Activated CD8-positive, alpha-beta memory T cell treated with anti-CD3 and anti-CD28 coated beads for 1 hour (primary cell): ENCODE measurements at places on chromosomes 13 and 19.

DNA sequence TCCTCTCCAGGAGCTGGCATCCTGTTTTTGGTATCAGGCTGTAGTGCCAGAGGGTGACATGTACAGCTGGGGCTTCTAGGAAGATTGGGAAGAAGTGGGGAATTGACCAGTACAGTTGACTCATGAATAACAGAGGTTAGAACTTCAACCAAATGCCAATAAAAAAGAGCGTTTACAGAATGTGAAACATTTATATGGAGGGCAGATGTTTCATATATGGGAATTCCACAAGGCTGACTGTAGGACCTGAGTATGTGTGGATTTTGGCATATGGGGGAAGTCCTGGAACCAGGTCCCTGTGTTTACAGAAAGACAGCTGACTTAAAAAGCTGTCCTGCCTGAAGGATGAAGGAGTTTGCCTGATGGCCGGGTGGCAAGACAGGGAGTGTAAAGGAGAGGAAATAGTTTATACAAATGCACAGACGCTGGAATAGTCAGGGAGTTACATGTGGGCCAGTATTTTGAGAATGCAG is 5.2 kb downstream of the CHAMP1 start:
- DNase-seq: no peak

DNA sequence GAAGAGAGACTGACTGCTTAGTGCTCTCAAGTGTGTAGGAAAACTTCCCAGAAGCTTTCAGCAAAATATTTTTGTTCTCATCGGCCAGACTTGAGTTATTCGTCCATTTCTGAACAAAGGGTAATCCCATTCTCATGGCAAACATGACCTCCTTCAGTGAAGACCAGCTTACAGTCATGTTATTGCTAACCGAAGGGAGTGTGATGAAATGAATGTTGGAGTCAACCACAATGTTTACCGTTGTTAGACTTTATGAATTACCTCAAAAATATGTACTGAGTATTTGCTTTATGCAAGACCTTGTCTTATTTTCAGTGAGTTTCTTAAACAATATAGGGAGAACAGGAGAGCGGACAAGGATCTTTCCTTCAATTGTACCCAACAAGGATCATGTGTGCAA is 228.6 kb downstream of the LMO7 start:
- no peak for DNase-seq

GRCh38 chr13:75365724-75366173 is 116.2 kb downstream of the TBC1D4 start:
- no peak for DNase-seq

GRCh38 chr19:51916167-51916566 is 11.1 kb upstream of the ZNF613 start:
- no peak for DNase-seq

DNA sequence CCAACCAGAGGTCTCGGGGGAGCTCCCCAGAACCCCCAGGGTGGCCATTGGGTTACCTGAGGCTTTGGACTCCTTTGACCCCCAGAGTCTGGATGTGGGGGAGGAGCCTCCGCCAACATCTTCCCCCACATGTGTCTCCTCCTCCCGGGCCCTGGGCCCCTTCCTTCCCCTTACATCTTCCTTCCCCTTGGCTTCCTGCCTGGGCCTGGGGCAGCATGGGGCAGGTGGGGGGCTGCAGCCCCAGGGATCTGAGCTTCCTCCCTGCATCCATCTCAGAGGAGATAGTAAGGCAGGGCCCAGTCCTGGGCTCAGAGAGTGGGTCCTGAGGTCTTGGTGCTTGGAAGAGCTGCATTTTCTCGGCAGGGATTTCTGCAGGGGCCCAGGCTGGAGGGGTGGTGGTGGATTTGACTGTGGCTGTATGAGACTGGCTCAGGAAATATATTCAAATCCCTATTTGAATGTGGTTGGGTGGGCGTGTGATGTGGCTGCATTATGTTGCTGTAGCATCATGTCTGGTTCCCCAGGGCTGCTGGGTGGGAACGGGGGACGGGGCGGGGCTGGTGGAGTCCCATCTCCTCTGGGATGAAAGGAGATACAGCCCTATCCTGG is 919 bp downstream of the VAV1 start:
- no peak for DNase-seq

GRCh38 chr19:38839816-38840582 is 8.4 kb upstream of the ECH1 start:
- DNase-seq: no peak

DNA sequence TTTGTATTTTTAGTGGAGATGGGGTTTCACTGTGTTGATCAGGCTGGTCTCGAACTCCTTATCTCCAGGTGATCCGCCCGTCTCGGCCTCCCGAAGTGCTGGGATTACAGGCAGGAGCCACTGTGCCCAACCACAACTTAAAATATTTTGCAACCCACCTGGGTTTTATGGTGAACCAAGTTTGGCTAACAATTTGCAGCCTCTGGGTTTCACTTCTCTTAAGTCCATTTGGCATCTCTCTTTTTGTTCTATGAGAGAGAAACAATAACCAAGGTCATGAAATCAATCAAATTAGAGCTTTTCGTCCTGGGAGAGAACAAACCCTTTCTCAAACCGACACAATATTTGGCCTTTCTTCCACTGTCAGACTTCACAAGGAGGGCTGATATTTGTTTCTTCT is 5.6 kb upstream of the SMAD9 start:
- no peak for DNase-seq

- no peak for DNase-seq
Measured at GRCh38 chr13:99589575-99589974, 88.3 kb downstream of the TM9SF2 start.

GRCh38 chr13:40273253-40274025 is 393.0 kb downstream of the FOXO1 start:
- DNase-seq: no peak

- no peak for DNase-seq
Measured at GRCh38 chr13:75341028-75341427, 140.9 kb downstream of the TBC1D4 start.

DNA sequence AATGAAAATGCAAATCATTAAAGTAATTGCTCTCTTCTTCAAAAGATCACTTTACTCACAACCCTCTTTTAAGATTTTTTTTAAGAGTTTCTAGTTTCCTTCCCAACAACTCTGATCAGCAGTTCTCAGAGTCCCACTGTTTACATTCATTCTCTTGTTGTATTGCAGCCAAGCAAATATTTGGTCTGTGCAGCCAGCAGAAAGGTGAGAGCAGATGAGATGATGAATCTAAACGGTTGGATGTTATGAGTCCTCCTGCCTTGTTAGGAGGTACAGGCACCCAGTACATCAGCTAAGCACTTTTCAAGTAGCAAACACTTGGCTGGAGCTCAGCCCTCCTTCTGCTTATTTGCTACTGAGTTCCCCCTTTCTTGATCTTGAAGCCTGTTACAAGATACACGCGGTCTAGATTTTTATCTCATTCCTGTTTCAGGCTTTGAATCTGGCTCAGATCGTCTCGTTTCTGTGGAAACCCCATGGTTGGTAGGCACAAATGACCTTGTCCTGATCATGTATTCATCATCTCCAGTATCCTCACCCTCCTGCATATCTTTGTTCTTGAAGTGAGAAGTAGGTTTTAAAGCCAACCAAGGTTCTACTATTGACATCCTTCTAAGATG is 300.7 kb downstream of the DCT start:
- no peak for DNase-seq

- DNase-seq: no peak
Measured at GRCh38 chr19:50959731-50960500, 7.1 kb upstream of the KLK5 start.

GRCh38 chr19:27752530-27753184 is 1460.3 kb downstream of the UQCRFS1 start:
- DNase-seq: no peak

DNA sequence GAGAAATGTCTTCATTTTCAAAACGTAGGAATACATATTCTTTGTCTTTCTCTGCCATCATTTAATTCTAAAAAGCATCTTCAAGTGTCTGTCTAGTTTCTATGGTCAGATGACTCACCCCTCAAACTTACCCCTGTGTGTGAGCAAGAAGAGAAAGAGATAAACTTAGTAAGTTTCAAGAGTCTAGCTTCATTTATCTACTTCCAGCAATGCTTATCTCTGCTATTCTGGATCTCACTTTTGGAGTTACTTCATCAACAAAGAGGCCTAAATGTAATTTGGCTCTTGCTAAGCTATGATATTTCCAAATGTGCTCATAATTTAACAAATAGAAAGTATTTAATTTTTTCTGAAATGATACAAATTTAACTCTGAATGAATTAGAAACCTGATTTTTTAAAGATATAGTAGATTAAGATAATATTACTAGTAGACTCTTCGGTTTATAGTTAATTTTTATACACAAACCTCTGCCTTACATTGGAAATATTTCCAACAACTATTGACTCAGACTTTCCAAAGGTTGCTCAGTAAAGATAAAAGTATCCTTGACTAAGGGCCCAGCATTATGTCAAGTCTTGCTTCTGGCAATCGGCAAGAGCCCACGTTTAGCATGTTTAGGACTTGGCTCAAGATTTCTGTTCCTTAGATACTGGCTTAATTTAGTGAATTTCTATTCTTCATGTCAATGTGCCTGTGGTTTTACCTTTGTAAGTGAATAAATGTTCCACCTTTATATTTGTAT is 1511.0 kb upstream of the SLC10A2 start:
- DNase-seq: no peak

- DNase-seq: no peak
Measured at GRCh38 chr13:20263393-20264044, 31.4 kb upstream of the GJB6 start.

GRCh38 chr13:113989585-113990300 is 15.9 kb upstream of the C13orf46 start:
- no peak for DNase-seq

DNA sequence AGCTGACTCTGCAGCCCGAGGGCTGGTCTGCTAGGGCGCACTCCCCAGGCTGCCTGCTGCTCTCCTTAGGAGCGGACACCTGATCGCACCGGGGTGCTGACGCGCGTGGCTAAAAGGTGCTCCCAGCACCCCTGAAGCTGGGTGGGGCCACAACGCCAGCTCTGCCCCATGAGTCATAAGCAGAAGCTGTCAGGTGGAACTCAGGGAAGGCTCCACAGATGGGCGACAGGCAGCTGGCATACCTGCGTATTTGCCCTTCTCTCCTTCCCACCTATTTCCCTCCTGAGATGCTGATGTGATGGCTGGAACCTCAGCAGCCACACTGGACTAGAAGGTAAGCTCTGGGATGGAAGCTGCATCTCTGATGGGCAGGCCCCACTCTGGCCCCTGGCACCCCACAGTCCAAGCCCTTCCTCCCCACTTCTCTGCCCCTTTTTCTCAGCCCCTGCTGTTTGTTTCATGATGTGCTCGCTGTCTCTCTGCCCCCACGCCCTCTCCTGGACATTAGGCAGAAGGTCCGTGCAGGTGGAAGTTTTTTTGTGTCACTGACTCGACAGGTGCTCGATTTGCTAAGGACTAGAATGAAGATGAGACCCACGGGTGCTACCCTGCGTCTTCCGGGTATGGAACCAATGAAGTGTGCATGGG is 30.3 kb upstream of the CACTIN start:
- DNase-seq: no peak

DNA sequence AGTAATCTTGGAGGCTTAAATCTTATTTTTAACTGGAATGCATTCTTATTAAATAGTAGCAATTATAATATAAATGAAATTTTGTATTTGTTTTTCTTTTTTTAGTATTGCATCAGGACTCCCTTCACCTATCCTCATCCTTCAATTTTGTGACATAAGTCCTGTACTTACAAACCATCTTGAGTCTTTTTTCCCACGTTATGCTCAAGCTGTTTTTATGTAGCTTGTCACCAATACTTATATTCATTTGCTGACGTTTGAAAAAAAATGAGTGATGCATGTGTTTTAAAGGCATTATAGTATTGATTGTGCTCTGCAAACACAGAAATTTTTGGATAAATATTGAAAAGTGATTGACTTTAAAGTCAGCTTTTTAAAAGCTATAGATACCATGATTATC is 888 bp downstream of the GPR18 start:
- DNase-seq: no peak

- DNase-seq: no peak
Measured at GRCh38 chr19:5520501-5520900, 47.3 kb downstream of the TINCR start.

GRCh38 chr13:106176117-106176516 is 359.3 kb downstream of the EFNB2 start:
- no peak for DNase-seq

GRCh38 chr19:2550431-2551171 is 74.7 kb downstream of the GADD45B start:
- no peak for DNase-seq

GRCh38 chr19:5545051-5545450 is 22.7 kb downstream of the TINCR start:
- DNase-seq: no peak

- DNase-seq: no peak
Measured at GRCh38 chr13:85170372-85170771, 628.8 kb downstream of the SLITRK6 start.

GRCh38 chr19:49520705-49521319 is 7.0 kb upstream of the RCN3 start:
- no peak for DNase-seq

DNA sequence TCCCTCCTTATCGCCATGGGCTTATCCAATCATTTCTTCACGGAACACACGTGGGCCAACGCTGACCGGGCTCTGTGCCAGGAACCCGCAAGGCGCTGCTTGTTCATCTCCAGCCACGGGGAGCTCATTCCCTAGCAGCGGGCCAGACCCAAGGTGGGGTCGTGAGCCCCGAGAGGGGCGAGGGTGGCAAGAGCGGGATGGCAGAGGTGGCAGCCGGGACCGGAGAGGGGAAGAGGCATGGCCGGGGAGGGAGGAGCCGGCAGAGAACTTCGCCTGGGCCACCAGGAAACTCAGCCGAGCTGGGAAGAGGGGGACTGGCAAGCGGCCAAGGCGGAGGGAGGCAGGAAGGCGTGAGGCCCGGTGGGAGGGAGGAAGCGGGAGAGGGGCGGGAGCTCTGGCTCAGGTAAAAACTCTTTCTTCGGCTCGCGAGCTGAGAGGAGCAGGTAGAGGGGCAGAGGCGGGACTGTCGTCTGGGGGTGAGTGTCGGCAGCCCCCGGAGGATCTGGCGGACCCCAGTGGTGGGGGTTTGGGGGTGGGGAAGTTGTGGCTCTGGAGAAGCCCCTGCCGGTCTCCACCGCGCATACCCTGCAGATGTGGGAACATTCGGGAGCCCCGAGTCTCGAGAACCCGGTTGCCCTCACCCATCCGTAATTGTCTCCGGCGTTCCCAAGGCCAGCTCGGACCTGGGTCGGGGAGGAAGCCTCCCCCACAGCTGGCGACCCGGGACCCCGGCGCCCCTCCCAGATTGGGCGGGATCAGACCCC is at the start of gene B3GNT3:
Gene B3GNT3, plus strand, starts transcription at position 408 of the 764 bp plus-strand sequence. CDS start 12,670 bp downstream, outside the sequence.
- DNase-seq: no peak

- DNase-seq: no peak
Measured at GRCh38 chr19:4052993-4053422, 13.7 kb downstream of the ZBTB7A start.

DNA sequence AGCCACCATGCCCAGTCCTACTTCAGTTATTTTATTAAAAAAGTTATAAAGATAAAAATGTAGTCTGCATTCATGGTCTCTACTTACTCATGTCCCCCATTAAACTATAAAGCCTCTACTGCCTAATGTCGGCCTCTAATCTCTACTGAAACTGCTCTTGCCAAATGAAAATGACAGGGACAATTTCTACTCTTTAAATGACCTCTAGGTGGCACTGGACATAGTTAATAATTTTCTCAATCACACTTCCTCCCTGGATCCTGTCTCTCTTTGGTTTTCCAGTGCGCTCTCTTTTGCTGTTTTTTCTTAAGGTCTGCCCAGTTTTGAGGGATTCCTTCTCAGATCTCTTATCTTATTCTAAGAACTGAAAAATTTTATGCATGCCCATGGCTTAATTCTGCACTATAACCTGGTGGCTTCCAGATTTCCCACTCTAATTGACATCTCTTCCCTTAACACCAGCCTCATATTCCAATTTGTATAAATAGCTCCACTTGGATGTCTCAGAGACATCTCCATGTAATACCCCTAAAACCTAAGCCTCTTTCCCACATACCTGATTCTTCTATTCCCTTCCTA is 54.3 kb downstream of the MTMR6 start:
- no peak for DNase-seq
